ENCODE measurements at places on chromosomes 1 and 21.

DNA sequence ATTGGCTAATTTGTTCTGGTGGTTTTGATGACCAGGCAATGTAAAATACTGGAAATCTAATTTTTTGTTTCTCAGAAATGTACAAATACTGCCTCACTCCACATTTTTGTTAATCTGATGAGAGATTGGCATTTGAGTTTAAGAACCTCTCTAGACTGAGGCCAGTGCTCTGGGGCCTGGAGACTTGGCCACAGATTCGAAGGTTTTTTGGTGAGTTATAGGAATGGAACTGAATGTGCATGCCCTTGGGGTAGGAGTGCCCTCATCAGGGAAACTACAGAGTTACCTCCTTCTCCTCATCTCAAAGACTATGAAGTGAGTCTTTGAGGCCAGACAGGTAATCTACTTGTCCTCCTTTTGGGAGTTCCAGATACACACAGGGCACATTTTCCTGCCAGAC, 347.9 kb downstream of the LTN1 start:
- no peak for DNase-seq

DNA sequence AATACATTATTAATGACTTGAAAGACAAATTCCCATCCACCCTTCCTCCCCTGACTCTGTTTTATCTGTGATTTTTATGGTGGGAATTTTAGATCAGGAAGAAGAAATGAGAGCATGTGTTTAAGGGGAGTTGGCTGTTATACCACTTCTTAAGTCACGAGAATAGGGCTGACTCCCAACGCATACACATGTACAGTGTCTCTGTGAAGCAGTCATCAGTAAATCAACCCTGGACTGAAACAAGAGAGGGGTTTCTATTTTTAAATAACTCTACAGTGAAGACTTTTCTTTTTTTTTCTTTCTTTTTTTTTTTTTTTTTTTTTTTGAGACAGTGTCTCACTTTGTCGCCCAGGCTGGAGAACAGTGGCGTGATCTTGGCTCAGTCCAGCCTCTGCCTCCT, 106.1 kb downstream of the LBR start:
- no peak for DNase-seq

- DNase-seq: no peak
Measured at GRCh38 chr1:12461754-12462153, 156.3 kb downstream of the DHRS3 start.

GRCh38 chr1:11204396-11205190, 15.4 kb downstream of the ANGPTL7 start:
- no peak for DNase-seq

DNA sequence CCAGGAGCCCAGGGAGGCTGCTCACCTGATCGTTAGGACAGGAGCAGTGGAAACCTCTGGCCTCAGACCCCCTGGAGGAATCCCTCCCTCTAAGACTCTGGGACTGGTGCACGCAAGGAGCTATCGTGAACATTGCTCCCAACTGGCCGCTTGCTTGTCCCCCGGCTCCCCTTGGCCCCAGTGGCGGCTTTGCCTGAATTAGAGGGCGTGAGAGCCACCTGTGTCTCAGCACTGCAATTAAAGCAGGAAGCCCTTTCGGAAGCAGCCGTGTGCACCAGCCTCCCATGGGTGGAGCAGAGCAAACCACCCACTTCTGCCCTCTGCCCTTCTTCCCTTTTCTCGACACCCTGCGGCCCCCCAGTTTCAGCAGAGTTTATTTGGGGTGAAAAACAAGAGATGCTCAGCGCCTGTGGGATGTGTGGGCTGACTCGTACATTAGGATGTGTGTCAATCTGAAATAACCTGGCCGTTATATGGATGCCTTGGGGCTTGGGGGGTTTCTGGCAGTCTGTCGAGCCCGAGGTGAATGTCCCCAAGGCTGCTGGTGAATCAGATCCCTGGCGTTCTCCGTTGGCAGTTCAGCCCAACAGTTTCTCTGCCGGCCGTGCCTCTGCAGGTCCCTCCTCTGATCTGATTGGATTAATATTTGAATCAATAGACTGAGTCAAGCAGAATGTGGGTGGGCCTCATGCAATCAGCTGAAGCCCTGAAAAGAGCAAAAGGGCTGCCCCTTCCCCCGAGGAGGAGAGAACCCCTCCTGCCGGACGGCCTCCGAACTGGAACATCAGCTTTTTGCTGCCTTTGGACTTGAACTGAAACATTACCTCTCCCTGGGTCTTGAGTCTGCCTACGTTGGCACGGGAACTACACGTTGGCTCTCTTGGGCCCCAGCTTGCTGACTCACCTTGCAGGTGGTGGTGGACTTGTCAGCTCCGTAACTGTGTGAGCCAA, 7.3 kb upstream of the UMODL1 start:
- DNase-seq: peak; percentile 59

GRCh38 chr1:59128239-59128736, 168.6 kb upstream of the FGGY start:
- no peak for DNase-seq

DNA sequence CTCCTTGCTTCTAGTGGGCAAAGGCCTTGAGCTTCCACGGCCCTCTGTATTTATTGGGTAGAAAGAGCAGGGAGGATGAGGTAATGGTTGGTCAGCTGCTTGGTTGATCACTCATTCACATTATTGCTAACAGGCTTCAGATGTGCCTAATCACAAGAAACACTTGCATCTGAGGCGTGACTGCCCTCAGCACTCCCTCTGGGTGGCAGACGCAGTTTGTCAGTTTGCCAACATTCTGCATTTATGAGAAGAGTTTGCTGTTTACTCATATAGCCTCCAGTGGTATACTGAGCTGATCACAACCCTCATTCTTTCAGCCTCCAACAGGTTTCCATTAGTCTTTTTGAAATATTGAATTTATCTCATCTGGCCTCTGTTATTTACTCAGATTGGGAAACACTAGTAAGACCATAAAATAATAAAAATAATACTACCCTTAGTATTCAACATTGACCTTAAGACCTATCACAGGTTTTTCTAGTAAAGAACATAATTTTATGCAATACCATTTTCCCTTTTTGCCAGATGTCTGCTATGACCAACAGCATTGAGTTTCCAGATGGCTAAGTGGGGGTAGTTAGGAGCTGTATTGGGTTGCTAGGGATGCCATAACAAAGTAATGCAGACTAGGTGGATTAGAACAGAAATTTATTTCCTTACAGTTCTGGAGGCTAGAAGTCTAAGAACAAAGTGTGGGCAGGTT, 53.3 kb downstream of the PTGFR start:
- no peak for DNase-seq

DNA sequence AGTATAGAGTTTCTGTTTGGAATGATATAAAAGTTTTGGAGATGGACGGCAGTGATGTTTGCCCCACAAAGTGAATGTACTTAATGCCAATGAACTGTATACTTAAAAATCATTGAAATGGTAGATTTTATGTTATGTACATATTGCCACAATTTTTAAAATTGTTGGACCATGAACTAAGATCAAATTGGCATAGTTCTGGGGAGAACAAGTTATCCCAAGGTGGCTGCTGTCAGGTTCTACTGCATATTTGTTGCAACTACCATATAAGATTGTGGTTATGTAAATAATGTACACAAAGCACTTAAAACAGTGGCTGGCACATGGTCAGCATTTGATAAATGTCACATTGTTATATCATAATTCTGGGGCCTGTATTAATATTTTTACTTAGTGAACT, 466.4 kb downstream of the SIPA1L2 start:
- DNase-seq: no peak

DNA sequence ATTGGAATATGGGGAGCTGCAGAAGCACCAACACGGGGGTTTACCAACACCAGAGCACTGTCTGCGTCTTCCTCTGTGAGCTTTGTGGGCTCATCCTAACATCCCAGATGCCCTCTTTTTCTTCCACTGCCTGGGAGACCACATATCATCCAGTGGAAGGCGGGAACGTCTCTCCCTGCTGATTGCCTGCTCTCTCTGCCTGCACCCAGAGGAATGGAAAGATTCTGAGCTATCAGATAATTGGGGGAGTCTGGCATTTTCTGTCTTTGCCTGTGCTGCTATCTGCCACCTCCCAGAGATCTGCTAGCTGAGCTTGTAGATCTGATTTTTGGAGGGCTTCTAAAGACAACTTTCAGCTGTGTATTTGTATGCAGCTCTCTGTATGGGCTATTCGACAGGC, 166.2 kb upstream of the PLXNA2 start:
- DNase-seq: no peak

- no peak for DNase-seq
Measured at GRCh38 chr1:30485072-30485471, 238.3 kb downstream of the MATN1 start.

DNA sequence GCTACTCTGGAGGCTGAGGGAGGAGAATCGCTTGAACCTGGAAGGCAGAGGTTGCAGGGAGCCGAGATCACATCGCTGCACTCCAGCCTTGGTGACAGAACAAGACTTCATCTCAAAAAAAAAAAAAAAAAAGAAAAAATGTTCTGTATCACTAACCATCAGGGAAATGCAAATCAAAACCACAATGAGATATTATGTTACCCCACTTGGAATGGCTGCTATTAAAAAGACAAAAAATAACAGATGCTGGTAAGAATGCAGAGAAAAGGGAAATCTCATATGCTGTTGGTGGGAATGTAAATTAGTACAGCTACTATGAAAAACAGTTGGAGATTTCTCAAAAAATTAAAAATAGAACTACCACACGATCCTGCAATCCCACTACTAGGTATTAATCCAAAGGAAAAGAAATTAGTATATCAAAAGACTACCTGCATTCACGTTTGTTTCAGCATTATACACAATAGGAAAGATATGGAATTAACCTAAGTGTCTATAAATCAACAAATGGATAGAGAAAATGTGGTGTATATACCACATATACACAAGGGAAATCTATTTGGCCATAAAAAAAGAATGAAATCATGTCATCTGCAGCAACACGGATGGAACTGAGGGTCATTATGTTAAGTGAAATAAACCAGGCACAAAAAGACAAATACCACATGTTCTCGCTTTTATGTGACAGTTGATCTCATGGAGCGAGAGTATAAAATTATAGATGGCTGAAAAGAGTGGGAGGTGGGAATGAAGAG, 62.6 kb downstream of the ABL2 start:
- DNase-seq: no peak

DNA sequence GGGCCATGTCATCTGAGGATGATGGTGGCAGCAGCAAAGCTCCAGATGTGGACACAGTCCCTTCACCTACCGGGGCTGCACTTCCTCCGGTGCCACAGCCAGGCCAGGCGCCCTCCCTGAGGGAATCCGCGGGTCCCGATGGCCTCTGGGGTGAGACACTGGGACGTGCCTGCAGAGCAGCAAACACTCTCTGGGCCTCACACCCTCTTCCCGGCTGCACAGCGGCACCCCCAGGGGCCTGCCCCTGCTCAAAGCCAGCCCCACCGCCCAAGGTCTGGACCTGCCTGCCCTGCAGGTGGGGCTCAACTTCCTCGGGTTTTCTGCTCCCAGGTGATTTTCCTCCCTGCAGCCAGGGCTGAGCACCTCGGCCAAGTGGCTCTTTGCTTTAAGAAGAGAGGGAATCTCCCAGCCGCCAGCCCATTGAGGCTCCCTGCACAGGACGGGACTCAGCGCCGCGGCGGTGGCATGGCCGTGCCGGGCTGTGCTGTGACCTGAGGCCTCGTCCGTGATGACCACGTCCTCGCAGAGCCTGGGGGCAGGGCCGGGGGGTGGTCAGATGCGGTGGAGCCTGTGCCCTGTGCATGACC, 21.3 kb upstream of the COL18A1 start:
- no peak for DNase-seq

DNA sequence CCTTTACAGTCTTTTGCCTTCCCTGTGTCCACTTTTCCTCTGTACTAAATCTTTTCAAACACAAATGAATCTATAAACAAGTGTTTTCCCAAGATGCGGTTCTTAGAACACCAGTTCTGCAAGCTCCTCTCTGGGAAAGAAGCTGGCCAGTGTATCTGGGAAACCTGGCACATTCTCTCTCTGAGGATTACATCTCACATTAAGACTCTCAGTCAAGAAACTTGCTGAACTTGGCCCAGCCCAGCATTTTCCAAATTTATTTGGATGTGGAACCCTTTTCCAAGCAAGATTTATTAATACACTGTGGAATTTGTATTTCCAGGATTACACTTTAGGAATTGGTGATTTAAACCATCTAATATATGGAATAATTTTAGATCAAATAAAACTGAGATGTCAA, 105.7 kb downstream of the ZNF281 start:
- no peak for DNase-seq

- peak; percentile 55 for DNase-seq
Measured at GRCh38 chr1:27527890-27528817, 38.2 kb upstream of the WASF2 start.

GRCh38 chr1:159469921-159470533, 30.5 kb downstream of the OR10J1 start:
- no peak for DNase-seq

GRCh38 chr1:12477314-12477713, 140.7 kb downstream of the DHRS3 start:
- DNase-seq: no peak

DNA sequence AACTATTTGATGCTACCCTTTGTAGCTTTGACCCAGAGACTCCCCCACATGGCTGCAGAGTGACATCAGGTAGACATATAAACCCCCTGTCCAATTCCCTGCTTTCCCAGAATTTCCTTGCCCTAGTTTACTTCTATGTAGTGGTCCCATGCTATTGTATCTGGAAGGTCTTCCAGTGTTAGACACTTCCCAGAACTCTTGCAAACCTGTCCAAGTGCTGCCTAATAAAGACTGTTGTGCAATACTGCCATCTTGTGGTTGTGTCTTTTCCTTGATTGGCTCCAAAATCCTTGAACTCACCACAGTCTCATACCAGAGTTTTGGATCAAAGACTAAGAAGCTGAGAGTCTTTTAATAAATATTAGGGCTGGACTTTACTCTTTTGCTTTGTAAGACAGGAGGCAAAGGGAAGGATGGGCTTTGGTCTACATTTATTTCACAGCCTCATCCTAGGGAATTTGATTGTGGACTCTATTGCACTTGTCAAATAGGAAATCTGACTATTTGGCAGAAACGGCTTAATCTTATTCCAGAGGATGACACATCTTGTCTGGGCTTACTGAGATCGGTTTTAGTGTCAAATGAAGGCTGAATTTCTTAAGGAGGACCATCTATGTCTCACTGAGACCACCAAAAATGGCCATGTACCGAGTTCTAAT, 169.9 kb downstream of the LRRC7 start:
- DNase-seq: no peak

DNA sequence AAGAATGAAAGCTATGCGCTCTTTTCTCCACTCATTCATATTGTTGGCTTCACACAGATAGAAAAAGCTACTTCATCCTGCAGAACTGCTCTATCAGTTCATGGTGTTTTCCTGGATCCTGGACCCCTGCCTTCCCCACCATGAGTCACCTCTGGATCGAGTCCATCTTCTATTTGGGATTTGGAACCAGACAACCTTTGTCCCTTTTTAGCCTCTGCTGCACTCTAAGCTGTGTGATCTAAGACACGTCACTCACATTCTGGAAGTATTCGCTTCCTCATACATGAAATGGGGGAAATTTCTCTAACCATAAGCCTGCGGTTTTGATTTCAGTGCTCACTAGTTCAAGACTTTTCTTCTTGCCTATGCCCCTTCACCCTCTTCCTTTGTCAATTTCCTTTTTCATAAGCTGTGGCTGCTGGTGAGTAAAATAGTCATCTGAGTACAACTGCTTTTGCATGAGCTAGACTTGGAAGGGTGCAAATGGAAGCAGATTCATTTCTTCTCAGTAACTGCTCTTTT, 14.1 kb upstream of the DEGS1 start:
- DNase-seq: no peak

- DNase-seq: no peak
Measured at GRCh38 chr1:166297993-166298392, 131.2 kb upstream of the FAM78B start.
